Activated CD4-positive, CD25-positive, alpha-beta regulatory T cell treated with anti-CD3 and anti-CD28 coated beads, Interleukin-2, amount 50 U/mL, for 24 hours (primary cell): ENCODE measurements at places on chromosomes 5 and 9.

GRCh38 chr9:107174441-107174840, 108.6 kb upstream of the RAD23B start:
- ATAC-seq = peak; percentile 6

- ATAC-seq = no peak
Measured at GRCh38 chr5:130066644-130067043, 162.4 kb downstream of the CHSY3 start.

DNA sequence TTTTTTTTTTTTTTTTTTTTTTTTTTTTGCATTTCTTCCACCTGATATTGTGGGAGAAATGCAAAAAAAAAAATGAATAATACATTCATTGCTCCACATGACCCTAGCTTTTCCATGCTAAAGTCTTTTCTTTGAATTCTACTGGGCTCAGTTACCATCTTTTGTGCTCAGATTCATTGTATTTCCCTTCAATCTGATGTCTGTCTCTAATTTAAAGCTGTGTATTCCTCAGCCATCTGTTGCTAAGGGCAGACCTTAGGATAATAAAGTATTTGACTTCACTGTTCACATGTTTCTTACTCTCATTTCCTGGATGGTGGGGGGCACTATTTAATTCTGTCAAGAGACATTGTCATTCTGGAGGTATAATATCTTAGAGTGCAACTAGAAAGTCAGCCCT, 123.5 kb downstream of the FGF10 start:
- ATAC-seq = no peak

DNA sequence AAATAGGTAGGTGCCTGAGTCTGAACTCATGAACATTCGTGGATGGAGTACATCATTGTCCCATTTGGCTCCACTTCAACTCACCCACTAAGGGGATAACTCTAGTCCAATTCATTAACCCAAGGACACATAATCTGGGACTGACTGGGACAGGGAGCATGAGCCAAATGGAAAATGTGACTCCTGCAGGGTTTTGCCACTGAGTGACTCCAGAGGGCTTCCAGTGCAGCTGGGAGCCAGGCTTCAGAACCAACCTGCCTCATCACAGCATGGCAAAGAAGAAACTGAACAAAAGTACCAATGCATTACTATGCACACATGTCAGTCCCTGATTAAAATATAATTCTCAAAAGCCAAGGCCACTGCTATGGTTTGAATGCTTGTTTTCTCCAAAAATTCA, 159.7 kb upstream of the SNX2 start:
- no peak for ATAC-seq

- ATAC-seq = no peak
Measured at GRCh38 chr5:132250547-132250946, 6.9 kb upstream of the PDLIM4 start.
